Stimulated activated CD8-positive, alpha-beta memory T cell treated with anti-CD3 and anti-CD28 coated beads, Interleukin-15, amount 100 ng/mL, for 4 hours (primary cell): ENCODE measurements at places on chromosomes 6 and 20.

DNA sequence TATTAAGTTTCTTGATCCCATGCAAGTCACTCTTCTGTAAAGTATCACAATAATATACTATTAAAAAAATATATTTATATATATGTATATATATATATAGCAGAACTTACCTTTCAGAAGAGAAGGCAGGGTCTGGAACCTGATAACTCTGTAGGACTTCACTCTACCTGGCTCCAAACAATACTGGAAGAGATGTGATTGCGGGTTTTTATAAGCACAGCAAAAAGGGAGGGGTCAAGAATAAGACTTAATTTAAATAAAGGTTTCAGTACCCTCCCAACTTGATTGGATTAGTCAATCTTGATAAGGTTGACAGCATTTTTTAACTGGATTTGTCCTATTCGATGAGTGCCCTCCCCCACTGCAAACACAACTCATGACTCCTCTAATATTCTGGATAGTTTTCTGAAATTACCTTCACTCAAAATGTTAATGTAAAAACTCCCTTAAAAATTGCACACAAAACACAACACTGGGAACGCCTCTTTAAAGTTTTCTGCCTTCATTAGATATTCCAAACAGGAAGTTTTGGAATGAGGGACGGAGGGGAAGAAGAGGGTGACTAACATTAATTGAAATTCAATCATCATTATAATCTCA lies 4.0 kb upstream of the ZNF217 start:
- DNase-seq: no peak

DNA sequence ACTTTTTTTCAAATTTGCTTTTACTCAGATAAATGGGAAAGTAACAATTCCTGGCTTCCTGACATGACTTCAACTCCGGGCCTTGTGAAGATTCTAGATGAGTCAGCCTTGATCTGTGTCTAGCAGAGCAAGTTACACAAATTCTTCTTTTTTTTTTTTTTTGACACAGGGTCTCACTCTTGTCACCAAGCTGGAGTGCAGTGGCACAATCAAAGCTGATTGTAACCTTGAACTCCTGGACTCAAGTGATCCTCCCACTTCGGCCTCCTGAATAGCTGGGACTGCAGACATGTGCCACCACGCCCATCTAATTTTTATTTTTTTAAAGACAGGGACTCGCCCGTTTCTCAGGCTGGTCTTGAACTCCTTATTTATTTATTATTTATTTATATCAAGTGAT lies 7.3 kb upstream of the ARHGAP18 start:
- DNase-seq: no peak

GRCh38 chr6:112247275-112247674 lies 7.1 kb downstream of the LAMA4 start:
- no peak for DNase-seq

- no peak for DNase-seq
Measured at GRCh38 chr6:77383026-77383425, 80.3 kb downstream of the HTR1B start.

DNA sequence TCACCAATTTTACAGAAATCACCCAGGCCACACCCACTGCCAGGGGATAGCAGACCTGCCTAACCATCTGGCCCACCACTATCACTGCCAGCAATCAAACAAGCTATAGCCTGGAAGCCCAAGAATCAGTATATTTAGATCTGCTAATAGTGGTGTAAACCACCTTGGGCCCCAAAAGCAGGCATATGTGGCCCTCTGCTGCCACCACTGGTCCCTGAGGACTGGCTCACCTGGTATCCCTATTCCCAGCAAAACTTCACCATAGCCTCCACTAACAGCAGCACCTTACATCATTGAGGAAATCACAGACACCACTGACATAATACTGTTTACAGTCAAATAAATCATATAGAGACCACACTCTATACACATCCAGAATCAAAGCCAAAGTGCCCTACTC lies 880.4 kb upstream of the MAN1A1 start:
- DNase-seq: no peak

DNA sequence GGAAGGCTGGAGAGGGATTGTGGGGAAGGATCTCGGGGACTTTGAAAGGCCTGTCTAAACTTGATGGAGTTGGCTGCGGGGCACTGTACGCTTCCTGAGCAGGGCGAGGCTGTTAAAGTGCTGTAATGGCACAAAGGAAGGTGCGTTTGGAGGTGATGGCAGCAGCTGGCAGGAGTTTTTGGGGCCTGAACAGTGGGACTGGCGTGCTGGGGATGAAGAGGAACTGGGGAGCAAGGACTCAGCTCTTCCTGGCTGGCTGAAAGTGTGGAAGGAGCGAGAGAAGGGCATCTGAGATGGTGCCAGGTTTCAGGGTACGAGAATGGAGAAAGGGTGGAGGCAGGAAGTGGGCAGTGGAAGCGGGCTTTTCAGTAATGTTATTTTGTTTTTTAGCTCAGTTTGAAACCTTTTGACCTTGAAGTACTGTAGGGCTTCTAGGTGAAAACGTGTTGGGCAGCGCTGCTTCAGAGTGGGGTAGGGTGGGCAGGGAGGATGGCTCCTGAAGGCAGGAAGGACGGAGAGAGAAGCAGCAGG lies 8.0 kb downstream of the TMEM181 start:
- no peak for DNase-seq

GRCh38 chr6:23176471-23176870 lies 607.1 kb downstream of the HDGFL1 start:
- DNase-seq: no peak

GRCh38 chr6:131258010-131258652 lies 122.9 kb downstream of the AKAP7 start:
- DNase-seq: no peak

GRCh38 chr20:53760025-53760441 lies 166.4 kb upstream of the ZNF217 start:
- no peak for DNase-seq

GRCh38 chr6:24902782-24903181 lies 33.0 kb downstream of the RIPOR2 start:
- no peak for DNase-seq

DNA sequence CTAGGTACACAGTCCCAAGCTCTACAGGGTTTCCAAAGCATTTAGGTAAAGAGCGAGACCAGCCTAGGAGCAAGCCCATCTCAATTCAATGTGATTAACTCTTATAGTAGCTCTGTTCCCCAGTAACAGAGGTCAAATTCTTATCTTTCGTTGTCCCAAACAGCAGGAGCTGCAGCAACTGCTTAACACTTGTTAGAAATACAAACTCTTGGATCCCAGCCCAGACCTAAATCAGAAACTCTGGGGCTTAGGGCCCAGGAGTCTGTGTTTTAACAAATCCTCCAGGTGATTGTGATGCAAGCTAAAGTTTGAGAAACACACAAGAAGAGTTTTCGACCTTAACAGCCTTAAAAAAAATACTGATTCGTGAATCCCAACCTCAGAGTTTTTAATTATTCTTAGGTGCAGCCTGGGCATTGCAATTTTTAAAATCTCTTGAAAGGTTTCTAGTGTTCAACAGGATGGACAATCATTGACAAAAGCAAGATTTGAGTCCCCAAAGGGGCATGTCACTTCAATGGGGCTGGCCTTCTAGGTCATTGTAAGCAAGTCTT lies 127.4 kb upstream of the HCRTR2 start:
- no peak for DNase-seq

GRCh38 chr6:111583986-111584385 lies 21.7 kb downstream of the TRAF3IP2 start:
- no peak for DNase-seq

GRCh38 chr20:3645309-3646066 lies 17.7 kb downstream of the GFRA4 start:
- DNase-seq: no peak

GRCh38 chr20:22515264-22515663 lies 69.1 kb downstream of the FOXA2 start:
- no peak for DNase-seq

DNA sequence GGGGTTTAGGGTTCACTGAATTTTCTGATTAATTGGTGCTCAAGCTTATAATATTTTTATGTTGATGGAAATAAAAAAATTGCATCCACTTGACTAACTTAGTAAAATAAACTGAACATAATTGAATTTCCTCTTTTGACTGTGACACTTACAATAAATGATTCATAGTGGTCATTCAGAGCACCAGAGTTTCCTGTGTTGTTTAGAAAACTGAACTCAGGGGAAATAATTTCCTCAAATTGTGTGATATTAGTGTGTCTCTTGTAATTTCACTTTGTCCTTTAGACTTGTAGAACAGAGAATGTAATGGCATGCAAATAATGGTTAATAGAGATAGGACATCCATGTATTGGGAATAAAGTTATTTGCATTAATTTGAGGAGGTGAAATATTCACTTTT lies 319.7 kb upstream of the MAN1A1 start:
- DNase-seq: no peak

DNA sequence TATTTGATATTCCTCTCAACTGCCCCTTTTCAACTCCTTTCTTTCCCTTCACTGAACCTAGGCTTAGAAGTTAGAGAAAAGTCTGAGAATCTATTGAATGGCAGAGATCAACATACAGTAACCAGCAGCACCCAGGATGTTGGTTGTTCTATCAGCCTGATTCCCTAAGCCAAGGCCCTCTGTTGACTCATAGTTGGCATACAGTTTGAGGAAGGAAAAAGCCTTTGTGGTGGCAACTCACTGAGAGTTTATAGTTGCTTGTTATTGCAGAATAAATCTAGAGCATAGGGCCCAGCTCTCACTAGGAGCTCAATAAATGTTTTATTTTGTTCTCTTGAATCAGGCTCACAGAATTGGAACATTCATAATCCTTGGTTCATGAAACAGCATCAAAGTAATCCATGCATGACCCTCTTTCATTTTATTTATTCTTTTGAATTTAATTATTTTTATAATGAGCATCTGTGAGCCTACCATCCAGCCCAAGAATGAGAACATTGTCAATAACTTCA lies 119.1 kb upstream of the ADGRF1 start:
- no peak for DNase-seq

- DNase-seq: no peak
Measured at GRCh38 chr6:70051197-70052124, 185.1 kb downstream of the COL19A1 start.
